Astrocyte of the spinal cord (primary cell): ENCODE measurements at places on chromosomes 7 and 10.
A peak's percentile ranks its signal among the peaks of the same experiment; 100 is the strongest.

DNA sequence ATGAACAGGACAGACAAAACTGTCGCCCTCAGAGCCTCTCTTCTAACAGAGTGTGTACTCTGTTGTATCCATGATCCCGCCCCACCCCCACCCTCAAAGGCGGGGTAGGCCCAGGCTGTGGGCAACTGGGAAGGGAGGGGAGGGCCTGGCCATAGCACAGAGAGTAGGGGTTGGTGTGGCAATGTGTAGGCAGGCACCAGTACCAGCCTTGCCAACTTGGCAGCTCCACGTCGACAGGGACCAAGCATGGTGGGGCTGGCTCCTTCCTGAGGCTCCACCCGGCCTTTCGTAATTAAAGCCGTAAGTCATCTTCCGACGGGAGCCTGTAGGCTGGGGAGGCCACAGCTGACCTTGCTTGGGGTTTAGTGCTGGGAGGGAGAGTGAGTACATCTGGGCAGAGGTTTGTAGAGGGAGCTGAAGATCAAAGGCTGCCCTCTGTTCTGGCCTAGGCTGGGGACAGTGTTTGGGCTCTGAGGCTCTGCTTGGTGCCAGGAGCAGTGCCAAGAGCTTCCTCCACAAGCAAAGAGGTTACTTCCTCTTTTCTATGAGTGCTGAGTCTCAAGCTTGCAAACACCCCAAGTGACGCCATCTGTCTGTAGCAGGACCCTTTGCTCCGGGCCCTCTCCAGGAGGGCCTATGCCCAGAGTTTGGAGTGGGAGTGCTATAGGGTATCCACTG, 121.6 kb downstream of the C10orf105 start:
- no peak for DNase-seq

DNA sequence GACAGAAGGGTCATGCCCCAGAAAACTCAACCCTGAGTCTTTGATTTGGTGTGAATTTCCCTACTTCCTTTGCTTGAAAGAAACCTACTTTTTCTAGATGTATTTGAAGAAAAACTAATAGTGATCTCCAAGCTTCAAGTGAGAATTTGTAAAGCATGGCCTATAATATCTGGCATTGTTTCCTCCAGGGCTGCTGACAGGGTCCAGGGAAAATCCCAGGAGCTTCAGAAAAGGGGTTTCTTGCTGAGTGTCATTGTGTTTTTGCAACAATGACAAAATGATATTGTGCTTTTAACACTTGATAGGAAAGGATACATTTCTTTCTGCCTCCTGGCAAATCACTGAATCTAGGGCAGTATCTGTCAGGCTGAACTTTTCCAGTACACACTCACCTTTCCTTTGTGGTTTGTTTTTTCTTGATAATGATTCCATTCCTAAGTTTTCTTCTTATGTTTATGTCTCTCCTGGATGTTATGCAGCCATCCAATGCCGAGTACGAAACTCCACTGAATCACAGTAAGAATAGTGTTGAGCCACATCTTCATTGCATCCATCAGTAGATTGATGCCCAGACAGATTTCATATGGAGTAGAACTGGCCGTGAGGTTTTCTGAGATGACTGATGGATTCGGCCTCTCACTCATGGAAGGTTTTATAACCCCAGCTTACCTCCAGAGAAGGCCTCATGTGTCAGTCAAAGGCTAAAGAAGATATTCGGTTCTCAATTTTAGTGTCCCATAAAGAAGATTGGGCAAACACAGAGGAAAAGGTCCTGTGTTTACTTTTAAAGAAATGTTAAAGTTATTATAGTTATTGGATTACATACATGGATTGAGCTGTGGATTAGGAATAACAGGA, 76.9 kb upstream of the STEAP1B start:
- peak; percentile 17 for DNase-seq

- no peak for DNase-seq
Observed at GRCh38 chr10:104862-105565, 30.2 kb upstream of the ZMYND11 start.

- peak; percentile 28 for DNase-seq
Observed at GRCh38 chr7:74481458-74482196, 27.9 kb downstream of the GTF2IRD1 start.

GRCh38 chr7:68107261-68107660, 1110.6 kb downstream of the TYW1 start:
- no peak for DNase-seq

DNA sequence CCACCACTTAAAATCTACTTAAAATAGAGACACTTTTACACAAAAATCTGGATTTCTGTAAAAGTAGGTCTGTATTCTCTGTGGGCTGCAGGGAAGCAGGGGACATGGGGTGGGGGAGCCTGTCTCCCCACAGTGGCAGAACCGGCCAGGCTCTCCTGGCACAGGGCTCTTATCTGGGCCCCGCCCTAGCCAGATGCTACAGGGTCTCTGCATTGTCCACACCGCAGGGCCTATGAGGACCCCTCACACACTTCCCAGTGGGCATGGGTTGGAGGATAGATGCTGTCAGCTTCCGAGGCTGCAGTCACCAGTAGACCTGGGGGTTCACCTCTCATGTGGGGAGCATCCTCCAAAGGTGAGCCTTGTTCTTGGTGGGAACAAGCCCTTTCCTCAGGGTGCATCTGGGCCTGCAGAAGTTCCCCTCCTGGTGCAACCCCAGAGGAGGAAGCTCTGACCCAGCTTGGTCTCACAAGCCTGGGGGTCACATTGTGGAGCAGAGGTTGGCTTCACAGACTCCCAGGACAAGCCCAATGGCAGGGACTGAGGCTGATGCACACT, 15.4 kb upstream of the MYL7 start:
- DNase-seq: no peak

DNA sequence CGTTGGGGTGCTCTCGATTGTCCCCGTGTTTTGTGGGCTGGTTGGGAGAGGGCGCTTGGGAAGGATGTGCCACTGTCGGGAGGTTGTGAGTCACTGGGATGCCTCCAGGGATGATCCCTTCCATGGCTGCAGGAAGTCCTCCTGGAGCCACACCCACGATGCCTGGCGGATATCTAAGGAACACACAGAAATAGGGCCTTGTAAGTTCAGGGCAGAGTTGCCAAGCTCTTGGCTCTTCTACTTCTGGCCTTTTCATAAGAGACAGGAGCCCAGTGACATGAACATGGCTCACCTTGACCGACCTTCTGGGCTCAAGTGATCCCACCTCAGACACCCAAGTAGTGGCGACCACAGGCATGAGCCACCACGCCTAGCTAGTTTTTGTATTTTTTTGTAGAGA, 47.6 kb downstream of the ZRANB1 start:
- DNase-seq: no peak

DNA sequence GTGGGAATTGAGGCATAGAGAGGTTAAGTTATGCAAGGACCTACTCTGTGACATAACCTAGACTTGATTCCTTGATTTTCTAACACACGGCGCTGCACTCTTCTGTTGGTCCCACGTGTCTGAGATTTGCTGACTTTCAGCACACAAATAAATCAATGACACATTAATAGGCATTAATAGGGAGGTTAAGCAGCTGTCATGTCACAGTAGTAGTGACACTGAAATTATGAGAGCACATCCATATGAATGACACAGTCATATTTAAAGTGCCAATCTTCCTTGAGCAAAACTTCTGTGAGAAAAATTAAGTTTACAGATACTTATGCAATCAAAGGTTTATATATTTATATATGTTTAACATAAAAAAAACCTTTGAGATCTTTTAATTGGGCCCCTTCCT, 805.4 kb upstream of the SORCS1 start:
- DNase-seq: no peak
